ENCODE measurements at places on chromosomes 12 and 14.

DNA sequence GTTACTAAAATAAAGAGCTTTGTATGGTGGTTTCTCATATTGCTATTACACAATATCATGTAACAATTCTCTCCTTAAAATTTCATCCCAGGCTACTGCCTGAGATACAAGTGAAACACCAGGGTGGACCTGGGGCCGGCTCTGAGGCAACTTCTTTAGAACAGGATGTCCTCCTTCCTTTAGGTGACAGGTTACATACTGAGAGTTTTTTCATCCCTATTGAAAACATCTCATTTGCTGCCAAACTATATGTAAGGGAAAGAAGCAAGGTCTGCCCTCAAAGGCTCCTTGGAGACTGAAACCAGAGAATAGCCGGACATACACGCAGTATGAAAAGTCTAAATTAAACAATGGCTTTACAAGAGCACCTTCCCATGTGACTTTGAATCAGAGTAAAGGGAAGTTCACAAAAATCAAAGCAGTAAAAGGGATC lies 139.9 kb downstream of the DUSP6 start:
- DNase-seq: no peak

- DNase-seq: no peak
Measured at GRCh38 chr14:30681752-30682355, 59.7 kb downstream of the SCFD1 start.

- DNase-seq: no peak
Measured at GRCh38 chr14:105165134-105165704, 3.4 kb downstream of the JAG2 start.

DNA sequence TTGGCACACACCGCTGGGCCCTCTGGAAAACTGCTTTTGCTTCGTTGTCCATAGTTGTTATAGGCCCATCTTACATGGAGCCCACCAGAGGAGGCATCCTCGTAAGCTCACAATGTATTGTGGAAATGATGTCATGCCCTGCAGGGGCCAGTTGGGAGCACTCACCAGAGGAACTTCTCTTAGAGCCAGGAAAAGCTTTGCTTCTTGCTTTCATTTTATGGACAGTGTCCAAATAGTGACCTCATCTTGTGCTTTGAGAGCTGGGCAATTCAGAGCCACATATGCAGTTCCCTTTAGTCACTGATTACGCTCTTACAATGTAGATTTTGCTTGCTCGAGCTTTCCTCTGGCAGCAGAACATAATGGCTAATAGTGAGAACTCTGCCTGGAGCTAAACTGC lies 275.6 kb downstream of the AACS start:
- DNase-seq: peak; percentile 70

GRCh38 chr12:76685246-76685678 lies 78.7 kb upstream of the ZDHHC17 start:
- peak; percentile 51 for DNase-seq

- DNase-seq: no peak
Measured at GRCh38 chr12:50297027-50297426, 13.7 kb upstream of the LIMA1 start.

GRCh38 chr12:94545935-94546771 lies 86.5 kb upstream of the CEP83 start:
- peak; percentile 72 for DNase-seq

GRCh38 chr14:73462048-73462715 lies 3.8 kb upstream of the NUMB start:
- DNase-seq: peak; percentile 80

GRCh38 chr12:51265024-51265423 lies 5.2 kb downstream of the SMAGP start:
- no peak for DNase-seq

DNA sequence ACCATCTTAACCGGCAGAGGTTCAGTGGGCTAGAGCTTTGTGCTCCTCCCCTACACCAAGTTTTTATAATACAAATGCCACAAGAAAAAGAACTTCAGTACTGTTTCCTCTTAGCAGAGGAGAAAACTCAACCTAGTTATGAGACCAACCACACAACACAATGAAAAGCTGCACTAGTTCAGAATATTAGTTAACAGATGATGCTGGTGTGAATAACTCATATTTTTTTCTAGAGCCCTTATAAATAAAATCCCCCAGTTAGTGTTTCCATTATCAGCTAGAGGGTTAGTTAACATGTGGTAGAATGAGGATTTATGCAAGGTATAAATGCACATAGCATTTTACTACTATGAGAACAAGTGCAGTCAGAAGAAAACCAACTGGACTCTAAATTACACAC lies 61.9 kb upstream of the AMN1 start:
- DNase-seq: no peak

GRCh38 chr12:132153501-132154340 lies 9.5 kb downstream of the NOC4L start:
- DNase-seq: peak; percentile 69

DNA sequence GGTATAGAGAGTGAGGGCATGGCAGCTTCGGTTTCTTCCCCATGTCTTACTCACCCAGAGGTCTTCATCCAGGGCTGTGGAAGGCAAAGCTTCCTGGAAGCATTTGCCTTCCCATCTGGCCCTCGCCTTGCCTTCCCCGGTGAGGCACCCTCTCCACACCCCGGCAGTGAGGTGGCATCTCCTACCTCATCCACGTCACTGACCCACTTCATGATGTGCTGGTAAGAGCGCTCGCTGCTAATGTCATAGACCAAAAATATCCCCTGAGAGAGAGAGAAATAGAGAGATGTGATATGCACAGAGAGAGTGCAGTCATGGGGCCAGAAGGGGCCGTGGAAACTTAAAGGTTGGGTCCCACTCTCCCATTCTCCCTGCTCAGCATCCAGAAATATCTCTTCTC lies 8.3 kb upstream of the GPX2 start:
- DNase-seq: peak; percentile 4

DNA sequence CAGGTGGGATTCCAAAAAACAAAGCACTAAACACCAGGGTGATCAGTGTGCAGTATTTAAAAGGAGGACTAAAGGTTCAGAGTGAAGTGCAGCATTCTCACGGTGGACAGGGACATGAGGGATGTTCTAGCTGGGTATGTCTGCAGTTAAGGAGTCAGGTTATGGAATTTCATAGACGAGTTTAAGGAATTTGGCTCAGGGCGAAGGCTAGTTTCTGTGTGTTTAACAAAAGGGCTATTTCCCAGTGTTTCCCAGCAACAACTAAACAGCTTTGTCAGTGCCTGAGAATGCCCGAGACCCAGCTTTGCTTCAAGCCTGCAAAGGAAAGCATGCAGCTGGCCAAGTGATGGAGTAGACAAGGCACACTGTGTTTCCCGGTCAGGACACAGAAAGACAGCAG lies 7.0 kb downstream of the KRT1 start:
- no peak for DNase-seq

GRCh38 chr12:92844151-92844763 lies 84.8 kb downstream of the EEA1 start:
- DNase-seq: no peak

DNA sequence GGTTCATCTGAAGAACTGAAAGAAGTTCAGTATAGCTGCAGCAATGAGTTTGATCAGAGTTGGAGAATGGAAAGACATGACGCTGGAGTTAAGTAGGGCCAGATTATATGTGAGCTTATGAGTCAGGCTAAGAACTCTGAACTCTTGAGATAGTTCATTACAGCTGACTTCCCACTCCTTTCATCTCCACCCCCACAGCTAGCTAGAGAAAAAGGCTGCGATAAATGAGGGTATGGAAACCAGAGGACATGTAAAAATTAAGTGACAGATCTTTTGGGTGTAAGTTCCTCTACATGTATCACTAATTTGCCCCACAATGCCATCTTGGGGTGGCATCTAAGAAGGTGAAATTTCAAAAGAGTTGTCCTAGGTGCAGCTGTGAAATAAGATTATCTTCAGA lies 28.6 kb downstream of the PYM1 start:
- DNase-seq: no peak

GRCh38 chr14:24283796-24284460 lies 12.5 kb upstream of the RABGGTA start:
- no peak for DNase-seq

DNA sequence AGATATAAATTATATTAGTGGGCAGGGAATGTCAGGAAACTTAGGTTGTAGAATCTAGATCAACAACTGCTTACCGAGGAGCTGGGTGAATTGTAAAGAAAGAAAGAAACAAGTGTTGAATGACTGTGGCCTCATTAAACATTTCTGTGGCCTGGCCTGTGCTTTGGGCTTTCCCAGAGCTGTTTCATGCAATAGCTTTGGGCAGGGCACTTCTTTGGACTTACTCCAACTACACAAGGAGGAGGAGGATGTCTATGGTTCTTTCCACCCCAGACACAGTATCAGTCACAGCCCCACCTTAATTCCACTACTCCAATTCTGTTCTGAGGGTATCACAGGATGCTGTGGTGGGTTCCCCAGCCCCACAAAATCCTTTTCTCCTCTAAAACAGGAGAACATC lies 38.0 kb downstream of the DPF3 start:
- no peak for DNase-seq

DNA sequence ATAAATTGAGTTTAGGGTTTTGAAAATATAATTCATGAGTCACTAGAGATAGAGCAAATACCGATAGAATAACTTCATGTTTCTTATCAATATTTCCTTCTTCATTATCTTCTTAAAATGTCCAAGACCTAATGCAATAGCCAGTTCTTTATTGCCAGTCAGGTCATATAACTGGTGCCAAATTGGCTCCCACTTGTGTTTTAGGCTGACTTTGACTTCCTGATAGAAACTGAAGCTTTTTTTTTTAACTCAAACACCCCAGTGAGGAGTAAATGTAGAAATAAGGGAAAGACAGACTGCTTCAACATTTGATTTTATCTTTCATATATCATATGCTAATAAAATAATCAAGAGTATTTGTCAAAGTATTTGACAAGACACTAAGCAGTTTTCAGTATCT lies 80.7 kb downstream of the ARMH4 start:
- no peak for DNase-seq

GRCh38 chr12:72261885-72262284 lies 10.3 kb upstream of the TRHDE start:
- DNase-seq: no peak

GRCh38 chr14:105303949-105304348 lies 3.1 kb upstream of the BRF1 start:
- no peak for DNase-seq

DNA sequence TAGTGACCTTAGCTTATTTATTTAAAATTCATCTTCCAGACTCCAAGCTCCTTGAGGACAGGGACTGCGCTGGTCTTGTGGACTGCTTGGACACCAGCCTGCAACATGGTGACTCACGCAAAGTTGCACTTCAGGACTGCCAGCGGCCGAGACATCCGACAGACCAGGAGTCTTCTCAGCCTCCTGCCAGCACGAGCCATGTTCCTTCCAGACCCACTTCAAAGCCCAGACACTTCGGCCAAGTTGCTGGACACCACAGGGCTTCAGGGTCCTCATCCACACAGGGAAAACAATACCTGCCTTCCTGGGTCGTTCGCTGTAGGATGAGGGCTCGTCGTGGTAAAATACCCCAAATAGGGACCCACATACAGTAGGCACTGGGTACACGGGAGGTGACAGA lies 88.7 kb downstream of the BCL11B start:
- no peak for DNase-seq

DNA sequence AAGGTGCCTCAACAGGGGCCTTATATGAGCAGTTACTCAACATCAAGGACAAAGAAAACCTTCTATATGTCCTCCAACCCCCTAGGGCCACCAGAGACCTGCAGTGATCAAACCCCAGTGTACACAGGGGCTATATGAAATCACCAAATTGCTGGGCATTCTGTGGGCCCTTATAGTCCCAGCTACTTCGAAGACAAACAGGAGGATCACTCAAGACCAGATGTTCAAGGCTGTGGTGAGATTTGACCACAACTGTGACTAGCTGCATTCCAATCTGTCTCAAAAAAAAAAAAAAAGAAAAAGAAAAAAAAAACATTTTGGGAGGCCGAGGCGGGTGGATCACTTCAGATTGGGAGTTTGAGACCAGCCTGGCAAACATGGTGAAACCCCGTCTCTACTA lies 51.0 kb upstream of the PRB2 start:
- no peak for DNase-seq

GRCh38 chr14:36346052-36346451 lies 25.6 kb upstream of the MBIP start:
- DNase-seq: no peak

DNA sequence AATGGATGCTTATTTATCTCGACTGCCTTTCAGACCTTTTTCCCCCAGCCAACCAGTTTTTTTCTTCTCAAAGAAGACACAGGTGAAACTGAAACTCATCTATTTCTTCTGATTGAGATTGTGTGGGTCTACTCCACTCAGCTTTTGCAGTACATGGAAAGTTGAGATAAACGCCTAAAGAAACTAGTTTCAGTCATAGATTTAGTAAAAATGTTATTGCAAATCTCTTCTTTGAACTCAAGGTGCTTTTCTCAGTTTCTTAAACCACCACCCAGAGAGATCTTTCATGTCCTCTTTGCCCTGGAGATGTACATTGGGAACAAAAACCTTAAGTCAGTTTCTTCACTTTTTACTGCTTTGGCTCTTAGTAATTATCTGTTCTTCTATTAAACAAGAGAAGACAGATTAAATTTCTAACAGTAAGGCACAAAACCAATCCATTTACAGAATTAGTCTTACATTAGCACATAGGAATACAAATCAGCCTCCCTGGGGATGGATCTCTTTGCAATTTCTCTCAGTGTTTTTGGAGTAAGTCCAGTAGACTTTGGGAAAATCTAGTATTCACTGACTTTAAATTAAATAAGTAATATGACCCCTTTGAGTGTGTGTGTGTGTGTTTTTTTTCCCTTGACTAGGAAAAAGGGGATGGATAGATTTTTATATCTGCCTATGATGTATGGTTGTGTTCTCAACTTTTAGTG lies 11.6 kb downstream of the FBXW8 start:
- DNase-seq: no peak

All from Ammon's horn (tissue), 1 donor.